ENCODE measurements at places on chromosomes 3 and 15. TPM values are rescaled to one million over a fixed set of nuclear protein-coding genes. Genes with fewer than 3 reads are reported as not detected.

DNA sequence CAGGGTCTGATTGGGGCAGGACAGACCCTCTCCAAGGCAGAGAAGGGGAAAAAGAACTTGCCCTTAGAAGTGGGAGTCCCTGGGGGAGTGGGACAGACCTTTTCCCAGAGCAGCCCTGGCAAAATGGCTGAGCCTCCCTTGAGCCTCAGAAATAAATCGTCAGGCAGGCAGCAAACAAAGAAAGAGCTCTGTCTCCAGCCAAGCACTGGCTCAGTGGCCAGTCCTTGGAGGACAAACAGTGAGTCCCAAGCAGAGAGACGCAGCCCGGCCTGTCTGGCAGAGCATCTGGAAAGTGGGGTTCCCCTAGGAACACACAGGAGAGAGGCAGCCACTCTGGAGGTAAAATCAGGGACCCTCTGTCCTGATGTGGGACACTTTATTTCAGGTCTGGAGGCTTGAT is 1.8 kb downstream of the SLC6A1 start:
- DNase-seq = no peak

GRCh38 chr15:93477721-93478120 is 388.7 kb upstream of the RGMA start:
- no peak for DNase-seq

- DNase-seq = no peak
Measured at GRCh38 chr3:126361211-126361610, 4.0 kb upstream of the KLF15 start.

- no peak for DNase-seq
Measured at GRCh38 chr3:128376516-128376915, 90.2 kb downstream of the DNAJB8 start.

- no peak for DNase-seq
Measured at GRCh38 chr3:188583341-188584161, 429.6 kb downstream of the LPP start.

DNA sequence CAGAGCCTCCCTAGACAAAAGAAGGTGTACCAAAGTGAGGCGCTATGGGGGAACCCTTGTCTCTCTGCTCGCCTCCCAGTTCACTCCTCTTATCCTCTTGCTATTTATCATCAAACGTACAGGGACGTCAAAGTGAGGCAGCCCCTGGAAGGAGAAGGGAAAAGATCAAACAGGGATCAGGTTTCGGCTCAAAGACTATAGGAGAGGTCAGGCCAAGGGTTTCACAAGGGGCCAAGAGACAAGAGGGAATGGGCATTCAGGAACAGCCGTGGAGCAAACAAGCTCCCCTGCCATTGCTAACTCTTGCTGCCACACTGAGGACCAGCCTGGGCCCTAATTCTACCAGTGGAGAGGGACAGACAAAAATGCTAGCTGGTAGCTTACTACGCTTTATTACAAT is 168.7 kb downstream of the GREM1 start:
- no peak for DNase-seq

The PLEKHO2 gene
- total RNA-seq = 87.5 TPM

Data from mesenteric fat pad (tissue), 1 donor.